Stimulated activated CD8-positive, alpha-beta memory T cell treated with anti-CD3 and anti-CD28 coated beads, Interleukin-4, amount 100 ng/mL, for 4 hours (primary cell): ENCODE measurements at places on chromosomes 1 and 21.

DNA sequence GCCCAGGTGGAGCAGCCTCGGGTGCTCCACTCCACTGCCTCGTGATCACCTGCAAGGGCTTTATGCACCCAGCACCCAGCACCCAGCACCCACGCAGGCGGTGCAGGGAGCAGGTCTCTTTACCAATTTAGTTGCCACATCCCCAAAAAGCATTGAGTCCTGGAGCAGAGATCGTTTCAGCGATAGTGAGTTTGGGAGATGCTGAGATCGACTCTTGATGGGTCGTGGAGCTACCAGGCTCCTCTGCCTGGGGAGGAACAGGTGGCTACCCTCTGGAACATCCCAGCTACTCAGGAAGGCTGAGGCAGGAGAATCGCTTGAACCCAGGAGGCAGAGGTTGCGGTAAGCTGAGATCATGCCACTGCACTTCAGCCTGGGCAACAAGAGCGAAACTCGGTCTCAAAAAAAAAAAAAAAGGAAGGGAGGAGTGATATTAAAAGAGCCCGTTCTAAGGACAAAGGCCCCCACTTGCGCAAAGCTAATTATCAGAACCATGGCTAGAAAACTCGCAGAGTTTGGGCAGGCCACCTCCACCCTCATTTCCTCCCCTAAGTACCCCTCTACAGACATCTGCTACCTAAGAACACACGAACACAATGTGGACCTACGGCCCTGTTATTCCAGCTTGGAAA is 106.5 kb upstream of the SLC45A1 start:
- no peak for DNase-seq

- DNase-seq = no peak
These were observed 5.6 kb downstream of the USP25 start for GRCh38 chr21:15735409-15735808.

GRCh38 chr1:236848274-236848923 is 53.3 kb downstream of the MTR start:
- no peak for DNase-seq

GRCh38 chr1:7541629-7542028 is 229.5 kb upstream of the VAMP3 start:
- DNase-seq = no peak

DNA sequence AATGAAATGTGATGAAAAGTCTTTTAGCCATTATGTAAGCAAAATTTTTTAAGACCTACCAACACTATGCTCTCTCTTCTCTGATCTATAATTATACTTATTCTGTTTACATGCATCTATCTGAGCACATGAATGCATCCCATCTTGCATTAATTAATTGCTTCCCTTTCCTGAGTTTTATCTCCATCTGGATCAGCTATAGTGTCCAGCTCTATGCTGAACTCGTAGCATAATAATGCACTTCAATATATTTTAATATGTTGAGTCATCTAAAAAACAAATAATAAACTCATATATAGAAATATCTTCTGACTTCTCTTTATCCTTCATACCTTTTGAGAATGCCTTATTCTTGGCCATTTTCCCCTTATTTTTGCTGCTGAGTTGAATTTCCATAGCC is 1097.8 kb downstream of the TTLL7 start:
- DNase-seq = no peak

DNA sequence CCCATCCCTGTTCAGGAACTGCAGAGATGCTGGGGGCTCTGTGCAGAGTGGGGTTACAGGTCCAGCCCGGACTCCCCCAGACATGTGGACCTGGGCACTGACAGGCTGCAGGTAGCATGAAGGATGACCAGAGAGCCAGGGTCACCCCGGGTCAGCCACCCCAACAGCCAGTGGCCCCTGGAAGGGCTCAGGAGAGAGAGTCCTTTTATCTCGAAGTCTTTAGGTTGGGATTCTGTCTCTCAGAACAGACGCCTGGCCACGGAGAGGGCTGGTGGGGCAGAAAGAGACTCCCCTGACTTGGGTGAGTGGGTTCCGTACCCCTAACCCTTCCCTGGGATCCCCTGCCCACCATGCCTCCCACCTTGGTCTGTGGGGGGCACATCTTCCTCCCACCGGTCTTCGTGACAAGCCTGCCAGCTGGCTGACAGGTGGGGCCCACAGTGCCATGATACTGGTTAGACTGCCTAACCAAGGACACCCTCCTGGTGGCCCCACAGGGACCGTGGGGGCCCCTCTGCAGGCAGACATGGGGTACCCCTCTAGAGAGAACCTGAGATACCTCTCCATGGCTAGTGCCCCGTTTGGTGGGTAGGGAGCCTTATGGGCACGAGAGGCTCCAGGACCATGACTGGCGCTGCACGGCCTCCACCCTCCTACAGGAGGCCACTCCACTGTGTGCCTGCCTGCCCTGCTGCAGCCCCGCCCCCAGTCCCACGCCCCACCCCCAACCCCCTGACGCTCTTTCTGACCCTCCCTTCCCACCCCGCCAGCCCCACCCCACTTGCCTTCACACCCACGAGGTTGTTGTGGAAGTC is 24.2 kb downstream of the WNT9A start:
- DNase-seq = no peak

DNA sequence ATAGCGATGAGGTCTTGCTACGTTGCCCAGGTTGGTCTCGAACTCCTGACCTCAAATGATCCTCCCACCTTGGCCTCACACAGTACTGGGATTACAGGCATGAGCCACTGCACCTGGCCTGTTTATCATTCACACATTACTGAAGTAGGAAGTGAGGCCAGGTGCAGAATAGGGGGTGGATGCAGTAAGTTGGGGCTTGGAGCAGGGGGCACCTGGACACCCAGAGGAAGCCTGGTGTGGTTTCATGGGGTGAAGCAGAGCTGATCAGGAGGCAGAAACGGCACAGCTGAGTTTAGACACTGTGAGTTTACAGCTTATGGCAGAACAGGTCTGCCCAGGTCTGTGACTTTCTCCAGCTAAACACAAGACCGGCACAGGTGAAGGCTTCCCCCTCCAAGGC is 4.9 kb downstream of the CDA start:
- no peak for DNase-seq

GRCh38 chr1:234931404-234931973 is 197.1 kb downstream of the TOMM20 start:
- no peak for DNase-seq

DNA sequence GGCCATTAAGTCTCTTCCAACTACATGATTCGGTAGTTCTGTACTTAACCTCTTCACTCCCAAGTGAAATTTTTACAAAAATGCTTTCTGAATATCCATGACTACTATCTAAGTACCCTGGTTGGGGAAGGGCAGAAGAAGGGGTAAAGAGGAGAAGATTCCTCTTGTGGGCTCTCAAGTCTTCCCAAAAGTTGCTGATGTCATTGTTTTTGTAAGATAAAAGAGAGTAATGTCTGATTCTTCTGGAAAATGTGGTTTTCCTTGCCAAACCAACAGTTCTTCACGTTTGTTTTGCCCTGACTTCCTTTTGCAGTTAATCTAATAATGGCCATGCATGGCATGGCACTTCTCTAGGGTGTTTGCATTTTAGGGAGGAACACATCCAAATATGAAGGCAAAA is 34.7 kb upstream of the AK4 start:
- DNase-seq = no peak

DNA sequence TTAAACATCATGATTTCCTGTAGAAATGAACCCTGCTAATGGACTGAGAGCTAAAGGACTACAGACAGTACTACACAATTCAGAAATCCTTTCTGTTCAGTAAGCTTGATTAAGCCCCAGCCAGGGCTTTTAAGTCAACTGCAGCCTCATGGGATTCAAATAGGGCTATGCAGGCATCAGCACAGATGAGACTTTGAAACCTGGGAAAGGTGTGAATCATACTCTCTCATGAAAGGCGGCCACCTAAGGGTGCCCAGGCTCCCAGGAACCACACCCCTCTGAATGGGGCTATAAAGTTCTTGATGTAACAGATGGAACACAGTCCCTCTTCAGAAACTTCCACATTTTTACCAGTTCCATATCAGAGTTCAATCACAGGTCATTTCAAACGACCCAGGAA is 7.6 kb downstream of the SIPA1L2 start:
- no peak for DNase-seq

DNA sequence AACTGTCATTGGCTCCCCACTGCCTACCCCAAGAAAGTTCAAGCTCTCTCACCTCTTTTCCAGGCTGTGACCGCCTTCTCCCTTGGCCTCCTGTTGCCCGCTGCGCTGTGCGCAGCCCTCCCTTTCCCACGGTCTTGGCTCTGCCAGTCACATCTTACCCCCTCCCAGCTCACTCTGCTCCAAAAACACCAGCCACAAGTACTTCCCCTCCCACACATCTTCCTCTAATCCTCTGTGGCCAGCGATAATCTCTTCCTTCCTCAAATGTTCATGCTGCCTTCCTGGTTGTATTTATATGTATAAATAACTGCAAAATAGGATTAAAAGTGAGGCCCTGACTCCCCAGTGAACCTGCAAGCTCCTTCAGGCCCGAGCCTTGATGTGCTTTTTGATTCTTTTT is 81.8 kb downstream of the AJAP1 start:
- DNase-seq = no peak

DNA sequence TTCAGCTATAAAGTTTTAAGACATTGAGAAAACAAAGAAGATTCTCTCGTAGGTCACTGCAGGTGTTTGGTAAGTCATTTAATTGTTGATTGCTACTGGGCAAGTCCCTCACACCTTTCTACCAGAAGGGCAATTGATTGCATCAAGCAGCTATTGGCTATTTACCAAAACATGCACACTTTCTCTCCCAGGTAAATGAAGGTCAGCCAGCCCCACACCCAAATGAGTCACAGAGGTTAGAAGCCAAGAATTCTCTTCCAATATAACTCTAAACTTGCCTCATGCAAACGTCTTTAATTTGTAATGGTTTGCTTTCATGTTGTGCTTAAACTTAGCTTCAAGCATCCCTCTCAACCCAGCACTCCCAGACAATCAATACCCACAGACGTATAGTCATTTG is 475.3 kb upstream of the ADGRL2 start:
- DNase-seq = no peak

- DNase-seq = no peak
These were observed 4.9 kb upstream of the ZNF644 start for GRCh38 chr1:91026777-91027176.

- DNase-seq = no peak
These were observed 16.1 kb downstream of the EPHX4 start for GRCh38 chr1:92045766-92046495.

DNA sequence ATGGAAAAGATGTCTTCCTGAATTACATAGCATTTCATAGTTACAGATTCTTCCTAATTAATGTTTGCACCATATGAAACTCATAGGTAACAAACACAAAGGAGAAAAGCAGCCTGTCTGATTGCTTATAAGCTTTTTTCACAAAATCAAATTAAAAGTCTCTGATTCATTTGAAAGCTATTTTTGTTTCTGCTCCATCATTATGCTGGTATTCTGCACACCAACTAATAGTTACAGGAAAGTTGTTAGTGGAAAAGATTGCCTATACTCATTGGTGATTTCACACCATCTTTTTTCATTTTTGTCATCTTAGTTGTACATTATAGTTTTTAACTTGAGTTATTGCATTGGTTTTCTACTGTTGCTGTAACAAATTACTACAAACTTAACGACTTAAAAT is 70.0 kb downstream of the PRKAA2 start:
- no peak for DNase-seq

DNA sequence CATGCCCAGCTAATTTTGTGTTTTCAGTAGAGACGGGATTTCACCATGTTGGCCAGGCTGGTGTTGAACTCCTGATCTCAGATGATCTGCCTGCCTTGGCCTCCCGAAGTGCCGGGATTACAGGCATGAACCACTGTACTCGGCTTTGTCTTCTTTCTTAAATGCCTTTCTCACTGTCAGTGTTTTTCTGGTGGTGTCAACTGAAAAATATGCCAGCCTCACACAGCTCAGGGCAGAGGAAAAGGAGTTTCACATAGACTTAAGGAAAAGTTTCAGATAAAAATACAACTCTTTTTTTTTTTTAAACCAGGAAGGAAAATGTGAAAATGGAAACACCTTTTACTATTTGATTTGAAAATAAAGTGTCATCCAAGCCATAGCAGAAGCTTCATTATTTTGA is 4.6 kb upstream of the MAB21L3 start:
- DNase-seq = no peak
